ENCODE measurements at places on chromosomes 6 and 20.

DNA sequence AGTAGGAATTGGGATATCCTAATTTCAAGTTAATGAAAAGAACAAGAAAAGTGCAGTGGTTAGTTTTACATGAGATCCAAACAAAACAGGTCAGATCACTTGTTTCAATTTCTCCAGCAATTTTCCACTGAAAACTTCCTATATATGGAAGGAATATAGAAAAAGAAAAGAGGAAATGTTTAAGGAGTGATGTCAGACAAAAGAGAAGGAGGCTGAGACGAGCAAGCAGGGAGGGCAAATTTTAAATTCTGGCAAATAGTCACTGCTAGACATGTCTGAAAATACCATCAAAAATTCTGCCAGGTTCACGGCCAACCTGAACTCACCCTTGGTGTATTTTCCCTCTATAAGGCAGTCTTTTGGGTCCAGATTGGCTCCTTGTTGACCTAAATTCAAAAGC, 9.5 kb upstream of the NUP153 start:
- no peak for DNase-seq

- no peak for DNase-seq
These were observed 98.4 kb upstream of the MANEA start for GRCh38 chr6:95478941-95479340.

DNA sequence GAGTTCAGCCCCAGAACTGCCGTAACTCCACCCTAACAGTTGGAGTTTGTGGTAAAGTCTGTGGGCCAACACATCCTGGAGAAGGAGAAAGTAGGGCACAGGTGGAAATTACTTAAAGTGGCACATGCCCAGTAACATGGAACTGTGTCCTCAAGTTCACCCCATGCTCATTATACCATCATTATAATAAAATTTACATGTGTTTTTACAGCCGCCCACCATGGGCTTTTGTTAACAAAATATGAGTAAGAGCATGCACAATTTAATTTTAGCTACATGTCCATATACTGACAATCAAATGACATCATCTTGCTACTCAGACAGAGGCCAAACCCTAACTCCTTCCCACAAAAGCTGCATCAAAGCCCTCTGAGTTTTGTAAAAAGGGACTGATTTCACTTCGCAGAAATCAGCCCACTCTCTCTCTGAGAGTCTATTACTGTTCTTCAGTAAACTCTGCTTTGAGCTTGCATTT, 17.3 kb upstream of the ELOVL4 start:
- DNase-seq: no peak

DNA sequence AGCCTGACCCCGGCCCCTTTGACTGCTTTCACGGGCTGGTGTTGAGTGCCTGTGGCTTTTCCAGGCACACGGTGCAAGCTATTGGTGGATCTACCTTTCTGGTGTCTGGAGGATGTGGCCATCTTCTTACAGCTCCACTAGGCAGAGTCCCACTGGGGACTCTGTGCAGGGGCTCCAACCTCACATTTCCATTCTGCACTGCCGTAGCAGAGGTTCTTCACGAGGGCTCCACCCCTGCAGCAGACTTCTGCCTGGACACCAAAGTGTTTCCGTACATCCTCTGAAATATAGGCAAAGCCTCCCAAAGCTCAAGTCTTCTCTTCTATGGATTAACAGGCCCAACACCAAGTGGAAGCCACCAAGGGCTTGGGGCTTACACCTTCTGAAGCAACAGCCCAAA, 691.5 kb upstream of the POU3F2 start:
- DNase-seq: no peak

DNA sequence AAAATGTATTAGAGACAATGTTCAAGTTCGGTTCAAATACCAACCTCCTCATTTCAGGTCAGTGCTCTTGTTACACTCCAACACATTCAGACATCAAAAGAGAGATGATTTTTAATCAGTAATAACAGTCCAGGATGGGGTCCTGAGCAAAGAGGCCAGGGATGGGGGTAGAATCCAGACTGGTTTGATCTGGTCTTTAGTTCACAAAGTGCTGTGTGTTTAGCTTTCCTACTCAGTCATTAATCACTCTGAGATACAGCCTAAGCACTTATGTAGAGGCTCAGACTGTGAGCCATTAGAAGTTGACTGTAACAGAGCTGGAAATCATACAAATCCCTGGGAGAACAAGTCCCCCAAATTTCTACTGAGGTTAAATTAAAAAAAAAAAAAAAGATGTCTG, 241.6 kb downstream of the PTPRK start:
- DNase-seq: no peak

- peak; percentile 75 for DNase-seq
These were observed 16.0 kb downstream of the SOD2 start for GRCh38 chr6:159676890-159677505.

DNA sequence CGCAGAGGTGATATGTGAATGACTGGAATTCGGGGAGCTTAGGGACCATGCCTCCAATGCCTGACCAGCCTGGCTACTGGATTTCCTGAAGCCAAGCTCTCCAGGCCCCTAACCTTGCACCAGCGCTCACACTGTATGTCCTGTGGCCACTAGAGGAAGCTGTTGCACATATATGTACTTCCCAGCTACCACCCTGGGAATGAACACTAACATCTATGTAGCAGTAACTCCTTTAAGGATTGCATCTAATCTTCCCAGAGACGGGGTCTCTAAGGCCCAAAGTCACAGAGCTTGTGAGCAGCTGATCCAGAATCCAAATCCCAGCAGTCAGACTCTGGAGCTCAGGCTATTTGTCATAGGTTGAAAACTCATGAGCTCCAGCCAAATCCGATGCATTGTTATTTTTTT, 20.4 kb upstream of the BPIFB1 start:
- peak; percentile 67 for DNase-seq

DNA sequence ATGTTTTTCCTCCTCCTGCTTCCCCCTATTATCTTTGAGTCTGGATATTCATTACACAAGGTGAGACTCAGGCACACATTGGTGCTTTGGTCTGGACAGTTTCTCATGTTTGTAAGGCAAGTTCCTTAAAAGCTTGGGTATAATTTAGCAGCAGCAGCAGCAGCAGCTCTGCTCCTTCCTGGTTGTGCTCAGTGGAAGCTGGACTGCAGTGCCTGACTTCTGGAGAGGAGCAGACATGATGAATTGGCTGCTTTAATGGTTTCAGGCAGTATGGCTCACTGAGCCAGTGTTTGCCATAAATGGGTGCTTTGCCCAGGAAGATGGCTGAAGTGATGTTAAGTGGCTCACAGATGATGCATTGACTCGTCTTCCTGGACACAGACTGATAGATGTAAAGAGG, 32.4 kb downstream of the SLC9A8 start:
- DNase-seq: no peak

DNA sequence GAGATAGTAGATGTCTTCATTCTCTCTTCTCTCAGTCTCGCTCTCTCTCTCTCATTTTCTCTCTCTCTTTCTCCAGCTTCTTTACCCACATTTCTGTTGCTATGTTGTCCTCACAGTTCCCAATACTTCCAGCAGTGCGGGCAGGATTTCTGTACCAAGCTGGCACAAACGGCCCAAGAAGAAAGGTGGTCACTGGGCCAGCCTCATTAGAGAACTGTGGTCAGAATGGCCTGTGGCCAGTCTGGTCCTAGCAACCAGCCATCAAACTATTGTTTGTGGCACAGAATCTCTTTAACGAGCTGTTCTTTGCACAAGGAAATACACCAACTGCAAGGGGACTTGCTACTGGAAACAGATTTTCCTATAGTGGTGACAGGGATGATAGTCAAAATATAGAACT, 81.3 kb downstream of the SEL1L2 start:
- no peak for DNase-seq
